ENCODE measurements at places on chromosomes 11 and 22. TPM values are rescaled to one million over a fixed set of nuclear protein-coding genes. Genes with fewer than 3 reads are reported as not detected.

- no peak overlapping the region for H3K27ac ChIP-seq
- no peaks in the 10 kb centered on the region for H3K4me1 ChIP-seq
- no peaks in the 10 kb centered on the region for H3K36me3 ChIP-seq
- no peak overlapping the region for H3K4me3 ChIP-seq
These were observed 37.5 kb downstream of the MPPED1 start for GRCh38 chr22:43449205-43449830.

- H3K27ac ChIP-seq = no peak overlapping the region
- H3K27me3 ChIP-seq = no peaks in the 10 kb centered on the region
- no peak overlapping the region for H3K4me3 ChIP-seq
- DNase-seq = no peak
- no peaks in the 10 kb centered on the region for H3K4me1 ChIP-seq
These were observed 58.3 kb upstream of the TCF20 start for GRCh38 chr22:42328784-42329145.

The RGL4 gene
- total RNA-seq = not detected

GRCh38 chr11:46876471-46876870, 30.4 kb upstream of the CKAP5 start:
- no peaks in the 10 kb centered on the region for H3K27me3 ChIP-seq
- no peak overlapping the region for H3K4me3 ChIP-seq
- DNase-seq = no peak
- no peaks in the 10 kb centered on the region for H3K36me3 ChIP-seq

DNA sequence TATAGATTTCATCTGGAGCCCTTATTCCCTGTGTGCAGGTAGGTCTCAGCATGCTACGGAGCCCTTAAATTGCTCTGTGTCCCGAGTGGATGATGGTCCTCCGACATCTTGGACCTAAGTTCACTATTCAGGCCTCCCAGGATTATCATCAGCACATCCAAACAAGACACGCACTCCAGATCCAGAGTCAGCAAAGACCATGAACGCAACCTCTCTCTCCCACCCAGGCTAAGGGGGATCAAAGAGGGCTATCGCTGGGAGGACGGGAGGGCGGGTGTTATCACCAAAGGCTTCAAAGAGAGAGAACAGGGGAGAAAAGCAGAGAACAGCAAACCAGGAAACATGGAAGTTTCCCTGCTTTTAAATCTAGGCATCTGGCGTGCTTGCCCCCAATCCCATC, 659.4 kb downstream of the TBC1D22A start:
- no peak overlapping the region for H3K4me3 ChIP-seq
- no peaks in the 10 kb centered on the region for H3K36me3 ChIP-seq
- peaks cover 83% of the 10 kb centered on the region for H3K27me3 ChIP-seq
- H3K27ac ChIP-seq = no peak overlapping the region
- no peaks in the 10 kb centered on the region for H3K4me1 ChIP-seq
- no peak for DNase-seq

DNA sequence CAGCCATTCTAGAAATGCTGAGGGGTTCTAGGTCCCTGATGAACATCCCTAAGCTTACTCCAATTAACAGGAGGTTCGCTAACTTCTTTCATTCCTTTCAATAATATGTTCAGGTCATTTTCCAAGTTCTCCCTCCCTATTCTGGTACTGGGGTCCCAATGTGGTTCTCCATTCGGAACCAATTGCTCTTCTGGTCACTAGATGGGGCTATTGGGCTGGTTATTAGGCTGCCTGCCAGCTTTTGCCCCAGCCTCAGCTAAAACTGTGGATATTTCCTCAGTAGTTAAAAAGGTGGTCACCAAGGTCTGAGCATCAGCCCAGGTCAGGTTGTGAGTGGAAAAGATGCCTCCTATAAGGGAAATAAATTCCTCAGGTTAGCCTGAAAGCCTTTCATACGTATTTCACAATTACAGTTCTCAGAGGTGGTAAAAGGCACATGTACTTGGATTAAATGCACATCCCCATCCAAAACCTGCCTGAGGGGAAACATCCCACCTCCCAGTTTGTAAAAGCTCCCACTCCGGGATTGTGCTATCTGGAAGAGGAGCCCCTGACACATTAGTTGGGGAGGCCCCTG, 161.1 kb upstream of the CCDC179 start:
- no peak overlapping the region for H3K27ac ChIP-seq
- H3K4me3 ChIP-seq = no peak overlapping the region
- H3K36me3 ChIP-seq = no peaks in the 10 kb centered on the region

- DNase-seq = no peak
- H3K36me3 ChIP-seq = no peaks in the 10 kb centered on the region
- H3K4me1 ChIP-seq = peaks cover 63% of the 10 kb centered on the region
- no peaks in the 10 kb centered on the region for H3K27me3 ChIP-seq
These were observed 10.0 kb downstream of the SLC37A2 start for GRCh38 chr11:125072961-125073590.

DNA sequence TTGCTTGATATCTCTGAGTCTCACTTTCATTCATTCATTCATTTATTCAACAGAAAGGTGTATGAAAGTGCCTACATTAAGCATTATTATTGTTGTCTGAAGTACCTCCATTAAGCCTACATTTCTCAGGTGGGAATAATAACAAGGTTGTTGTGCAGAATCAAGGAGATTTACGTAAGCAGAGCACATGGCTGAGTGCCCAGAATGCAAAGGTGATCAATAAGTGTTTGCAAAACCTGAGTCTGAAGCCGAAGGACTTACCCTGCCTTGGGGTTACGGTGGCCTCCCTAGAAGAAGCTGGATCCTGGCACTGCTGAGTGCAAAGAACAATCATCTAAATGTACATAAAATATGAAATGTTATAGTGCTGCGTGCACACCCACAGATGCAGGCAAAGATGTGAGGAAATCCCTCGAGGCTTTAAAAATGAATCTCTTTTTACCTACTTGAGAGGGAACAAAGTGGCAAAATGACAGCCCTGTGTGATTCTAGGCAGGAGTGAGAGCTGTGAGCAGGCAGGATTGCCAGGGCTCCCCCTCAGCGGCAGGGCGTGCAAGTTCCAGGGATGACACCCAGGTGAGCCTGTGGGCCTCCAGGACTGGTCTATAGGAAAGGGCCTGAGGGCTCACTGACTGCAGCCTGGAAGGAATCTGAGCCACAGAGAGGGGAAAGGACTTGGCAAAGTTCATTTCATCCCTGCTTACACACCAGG, 133.1 kb upstream of the TBCEL start:
- no peaks in the 10 kb centered on the region for H3K27me3 ChIP-seq
- H3K36me3 ChIP-seq = no peaks in the 10 kb centered on the region
- H3K4me1 ChIP-seq = no peaks in the 10 kb centered on the region
- no peak for DNase-seq

DNA sequence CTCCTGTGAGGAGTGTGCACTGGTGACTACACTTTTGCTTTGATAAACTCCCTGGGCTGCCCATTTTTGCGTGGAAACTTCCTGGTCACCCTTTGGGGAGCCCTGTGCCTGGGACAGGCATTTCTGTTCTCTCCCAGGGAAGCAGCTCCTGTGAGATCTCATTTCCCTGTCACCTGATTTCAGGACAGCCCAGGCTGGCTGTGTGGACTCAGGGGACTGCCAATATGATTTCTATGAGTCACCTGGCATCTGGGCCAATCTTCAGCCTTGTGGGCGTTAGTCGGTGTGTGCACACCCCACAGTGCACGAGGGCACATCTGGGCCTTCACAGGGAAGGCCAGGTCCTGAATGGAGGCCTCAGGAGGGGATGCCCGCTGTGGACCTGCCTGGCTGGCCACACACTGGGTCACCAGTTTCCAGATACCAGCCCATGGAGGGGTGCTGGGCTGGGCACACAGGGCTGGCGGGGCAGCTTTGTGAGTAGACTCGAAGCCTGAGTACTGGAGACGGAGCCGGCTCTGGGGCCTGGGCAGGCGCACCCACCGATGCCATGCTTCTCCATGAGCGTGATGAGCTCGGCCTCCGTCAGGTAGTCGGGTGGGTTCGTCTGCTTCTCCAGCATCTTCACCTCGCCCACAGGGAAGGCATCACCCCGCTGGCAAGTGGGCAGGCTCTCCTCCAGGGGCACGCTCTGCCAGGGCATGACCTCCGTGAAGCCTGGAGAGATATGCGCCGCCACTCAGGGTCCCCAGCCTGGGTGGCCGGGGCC, 9.4 kb upstream of the PPM1F start:
- H3K27ac ChIP-seq = 0 out of 2 replicates have a peak overlapping the region, but pooled peaks have one; percentile 16
- no peak overlapping the region for H3K4me3 ChIP-seq
- H3K36me3 ChIP-seq = no peaks in the 10 kb centered on the region
- no peaks in the 10 kb centered on the region for H3K27me3 ChIP-seq
- no peaks in the 10 kb centered on the region for H3K4me1 ChIP-seq
- peak; percentile 67 for DNase-seq

DNA sequence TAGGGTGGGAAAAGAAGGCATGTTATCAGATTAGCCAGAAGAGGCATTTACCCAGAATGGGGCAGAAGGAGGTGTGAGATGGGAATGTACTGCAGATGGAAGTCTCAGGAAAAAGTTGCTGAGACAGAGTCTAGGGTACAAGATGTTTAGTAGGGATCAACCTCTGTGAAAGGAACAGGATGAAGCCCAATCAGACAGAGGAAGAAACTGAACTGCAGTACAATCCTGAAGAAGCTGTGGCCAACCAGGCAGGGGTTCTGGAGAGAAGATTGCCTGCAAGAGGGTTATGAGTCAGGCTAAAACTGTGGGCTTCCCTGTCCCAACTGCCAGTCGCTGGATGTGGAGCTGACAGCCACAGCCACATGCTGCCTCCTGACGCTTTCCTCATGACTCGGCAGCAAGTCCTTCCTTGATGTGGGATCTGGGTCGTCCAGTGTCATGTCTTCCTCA, 64.0 kb downstream of the CWC15 start:
- H3K36me3 ChIP-seq = peaks cover 42% of the 10 kb centered on the region
- H3K4me3 ChIP-seq = no peak overlapping the region
- DNase-seq = no peak
- no peak overlapping the region for H3K27ac ChIP-seq
- no peaks in the 10 kb centered on the region for H3K27me3 ChIP-seq
- no peaks in the 10 kb centered on the region for H3K4me1 ChIP-seq
